Activated naive CD4-positive, alpha-beta T cell treated with anti-CD3 and anti-CD28 coated beads for 36 hours (primary cell): ENCODE measurements at places on chromosomes 6 and 20. TPM values are rescaled to one million over a fixed set of nuclear protein-coding genes. Genes with fewer than 3 reads are reported as not detected.

The GNAS-AS1 gene
- 1.6 TPM for total RNA-seq

The PSORS1C2 gene
- not detected for total RNA-seq

The SLC17A9 gene
- 17.4 TPM for total RNA-seq

The NKAPL gene
- not detected for total RNA-seq

The PKHD1 gene
- not detected for total RNA-seq

The ADGB gene
- not detected for total RNA-seq

The HSPA12B gene
- total RNA-seq = not detected

The CST4 gene
- not detected for total RNA-seq

The ID1 gene
- 2.4 TPM for total RNA-seq

The WDR27 gene
- 37.9 TPM for total RNA-seq

The ZSCAN23 gene
- total RNA-seq = 2.0 TPM

The RAD21L1 gene
- not detected for total RNA-seq

The ELOVL2 gene
- total RNA-seq = not detected

The IRAK1BP1 gene
- total RNA-seq = 2.2 TPM

The POLR3F gene
- 7.0 TPM for total RNA-seq

- DNase-seq = no peak
Measured at GRCh38 chr6:139528471-139528870, 154.0 kb upstream of the CITED2 start.

DNA sequence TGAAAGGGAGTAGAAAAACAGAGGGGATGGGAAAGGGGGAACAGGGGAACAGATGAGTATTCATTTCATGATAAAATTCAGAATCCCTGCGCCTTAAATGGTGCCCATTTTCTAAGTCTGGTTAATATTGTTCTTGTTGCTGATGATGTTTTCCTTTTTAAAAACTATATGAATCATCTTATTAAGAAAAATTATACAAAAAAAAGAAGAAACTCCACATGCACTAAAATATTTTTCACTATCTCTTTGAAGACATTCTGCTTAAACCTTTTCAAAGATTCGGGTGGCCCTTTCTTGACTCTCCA, 1.1 kb upstream of the TFAP2B start:
- DNase-seq = no peak

GRCh38 chr6:36563237-36563927, 16.1 kb upstream of the STK38 start:
- no peak for DNase-seq

DNA sequence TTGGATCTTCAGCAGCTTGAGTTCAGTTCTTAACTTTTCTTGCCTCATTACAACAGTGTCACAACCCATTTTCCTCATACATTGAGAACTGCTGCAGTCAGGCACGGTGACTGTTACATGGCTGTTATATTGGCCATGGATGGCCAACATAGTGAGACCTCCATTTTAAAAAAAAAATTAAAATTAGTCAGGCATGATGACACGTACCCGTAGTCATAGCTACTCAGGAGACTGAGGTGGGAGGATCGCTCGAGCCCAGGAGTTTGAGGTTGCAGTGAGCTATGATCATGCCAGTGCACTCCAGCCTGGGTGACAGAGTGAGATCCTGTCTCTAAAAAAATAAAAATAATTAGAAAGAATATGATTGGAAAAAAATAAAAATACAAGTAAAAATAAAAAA, 9.9 kb upstream of the MMP24 start:
- DNase-seq = no peak

- no peak for DNase-seq
Measured at GRCh38 chr20:8540466-8540865, 408.4 kb downstream of the PLCB1 start.

DNA sequence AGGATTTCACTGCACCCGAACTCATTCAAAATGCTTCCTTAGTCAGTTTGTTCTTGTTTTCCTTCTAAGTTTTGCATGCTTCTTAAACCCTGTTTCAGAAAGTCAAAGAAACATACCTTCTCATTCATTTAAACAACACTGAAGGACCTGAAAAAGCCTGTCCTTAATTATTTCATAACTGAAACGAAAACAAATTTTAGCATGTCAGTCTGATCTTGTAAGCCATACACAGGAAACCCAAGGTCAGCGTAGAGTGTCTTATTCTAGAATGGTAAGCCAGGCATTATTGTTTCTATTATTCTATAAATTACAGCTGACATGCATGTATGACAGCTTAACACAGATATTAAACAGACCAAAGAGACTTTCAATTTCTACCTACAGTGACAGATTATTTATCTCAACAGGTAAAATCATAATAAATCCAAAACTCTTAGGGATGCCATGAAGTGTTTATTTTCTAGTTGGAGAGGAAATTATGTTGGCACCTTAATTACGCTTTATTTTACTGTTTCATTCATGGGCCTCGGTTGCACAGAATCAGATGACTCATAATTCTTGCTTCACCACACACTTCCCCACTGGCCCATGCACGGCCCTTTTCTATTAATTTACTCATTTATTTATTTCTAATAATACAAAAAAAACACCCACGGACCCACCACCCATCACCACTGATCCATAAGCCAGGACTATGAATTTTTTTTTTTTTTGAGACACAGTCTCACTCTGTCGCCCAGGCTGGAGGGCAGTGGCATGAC, 39.3 kb upstream of the DUSP22 start:
- DNase-seq = no peak

- DNase-seq = no peak
Measured at GRCh38 chr6:23329086-23329485, 759.7 kb downstream of the HDGFL1 start.

- DNase-seq = no peak
Measured at GRCh38 chr6:2097464-2097863, 147.9 kb downstream of the GMDS start.

GRCh38 chr6:162443101-162443500, 284.5 kb downstream of the PRKN start:
- DNase-seq = no peak

DNA sequence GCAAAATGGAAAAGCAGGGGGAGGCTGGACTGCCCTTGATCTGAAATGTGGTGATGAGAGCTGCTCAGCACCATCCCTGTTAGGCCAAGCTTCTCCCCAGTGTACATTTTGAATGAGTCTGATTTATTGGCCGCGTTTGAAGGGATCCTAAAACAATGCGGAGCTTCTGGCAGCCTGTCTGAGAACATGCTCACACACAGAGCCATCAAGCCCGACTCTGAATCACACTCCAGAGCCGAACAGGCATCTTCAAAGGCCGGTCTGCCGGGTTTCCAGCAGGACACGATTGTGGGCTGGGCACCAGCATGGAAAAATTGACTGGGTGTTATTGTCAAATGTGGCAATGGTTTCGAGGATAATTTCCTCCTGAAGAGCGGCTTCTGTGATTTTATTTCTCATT, 235.9 kb downstream of the TFAP2C start:
- DNase-seq = no peak

- no peak for DNase-seq
Measured at GRCh38 chr20:9926476-9926875, 87.6 kb upstream of the PAK5 start.

GRCh38 chr6:45074439-45074838, 253.7 kb upstream of the RUNX2 start:
- no peak for DNase-seq

DNA sequence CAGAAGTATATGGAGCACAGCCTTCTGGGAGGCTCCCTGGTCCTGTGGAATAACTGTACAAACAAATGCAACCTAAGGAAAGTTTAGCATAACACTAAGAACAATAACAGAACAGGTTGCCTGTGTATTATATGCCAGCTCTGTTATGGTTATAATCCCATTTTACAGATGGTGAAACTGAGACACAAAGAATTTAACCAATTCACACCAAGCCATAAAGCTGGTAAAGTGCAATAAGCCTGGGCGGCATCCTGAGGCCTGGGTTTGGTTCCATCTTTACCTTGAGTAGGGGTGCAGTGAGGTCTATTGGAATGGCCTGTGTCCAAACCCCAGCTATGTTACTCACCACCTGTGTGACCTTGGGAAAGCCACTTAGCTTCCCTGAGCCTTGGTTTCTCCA, 14.7 kb upstream of the PACSIN1 start:
- no peak for DNase-seq

DNA sequence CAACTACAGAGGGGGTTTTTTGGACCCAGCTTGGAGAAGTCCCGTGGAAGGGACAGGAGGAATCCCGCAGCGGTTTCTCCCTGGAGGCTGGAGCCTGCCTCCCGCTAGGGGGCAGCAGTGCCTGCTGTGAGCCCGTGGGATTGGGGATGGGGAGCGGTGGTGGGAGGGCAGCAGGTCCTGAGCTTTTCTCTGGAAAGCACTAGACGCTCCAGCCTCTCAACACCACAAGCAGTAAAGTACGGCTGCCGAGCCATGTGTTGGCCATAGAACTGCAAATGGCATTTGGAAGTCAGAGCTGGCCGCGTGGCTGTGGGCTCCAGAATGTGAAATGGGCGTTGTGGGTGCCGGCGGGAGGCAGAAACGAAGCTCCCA, 47.8 kb downstream of the GMPR start:
- peak; percentile 28 for DNase-seq

DNA sequence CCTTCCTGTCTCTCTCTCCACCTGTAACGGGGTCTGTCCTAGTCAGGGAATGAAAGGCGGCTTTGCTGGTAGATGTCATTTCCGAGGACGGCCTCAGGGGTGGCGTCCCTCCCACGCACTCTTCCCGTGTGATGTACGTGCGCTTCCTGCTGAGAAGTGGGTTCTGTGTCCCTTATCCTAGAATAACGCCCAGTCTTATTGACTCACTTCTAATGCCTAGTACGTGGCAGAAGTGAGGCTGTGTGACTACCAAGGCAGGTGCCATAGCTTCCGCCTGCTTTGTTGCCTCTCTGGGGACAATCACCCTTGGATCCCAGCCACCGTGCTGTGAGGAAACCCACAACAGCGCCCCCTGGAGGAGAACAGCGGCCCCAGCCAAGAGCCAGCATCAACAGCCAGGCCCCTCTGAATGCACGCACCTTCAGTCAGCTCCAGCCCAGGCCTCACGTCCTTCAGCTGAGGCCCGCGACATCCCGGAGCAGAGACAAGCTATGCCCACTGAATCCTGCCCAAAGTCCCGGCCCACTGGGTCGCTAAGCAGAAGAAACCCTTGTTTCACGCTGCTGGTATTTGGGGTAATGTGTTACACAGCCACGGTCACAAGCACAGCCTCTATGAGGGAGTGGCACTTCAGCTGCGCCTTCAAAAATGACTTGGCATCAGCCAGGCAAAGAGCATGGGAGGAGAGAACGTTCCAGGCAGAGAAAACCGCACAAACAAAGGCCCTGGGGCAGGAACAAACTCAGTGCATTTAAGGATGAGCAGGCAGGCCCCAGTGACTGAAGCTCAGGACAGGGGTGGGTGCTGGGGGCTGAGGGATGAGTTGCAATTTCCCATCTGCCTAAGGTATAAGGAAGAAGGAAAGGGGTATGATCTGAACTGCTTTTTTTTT, 224.2 kb downstream of the NFATC2 start:
- DNase-seq = peak; percentile 68

- DNase-seq = no peak
Measured at GRCh38 chr6:82525775-82526495, 162.3 kb downstream of the TPBG start.

DNA sequence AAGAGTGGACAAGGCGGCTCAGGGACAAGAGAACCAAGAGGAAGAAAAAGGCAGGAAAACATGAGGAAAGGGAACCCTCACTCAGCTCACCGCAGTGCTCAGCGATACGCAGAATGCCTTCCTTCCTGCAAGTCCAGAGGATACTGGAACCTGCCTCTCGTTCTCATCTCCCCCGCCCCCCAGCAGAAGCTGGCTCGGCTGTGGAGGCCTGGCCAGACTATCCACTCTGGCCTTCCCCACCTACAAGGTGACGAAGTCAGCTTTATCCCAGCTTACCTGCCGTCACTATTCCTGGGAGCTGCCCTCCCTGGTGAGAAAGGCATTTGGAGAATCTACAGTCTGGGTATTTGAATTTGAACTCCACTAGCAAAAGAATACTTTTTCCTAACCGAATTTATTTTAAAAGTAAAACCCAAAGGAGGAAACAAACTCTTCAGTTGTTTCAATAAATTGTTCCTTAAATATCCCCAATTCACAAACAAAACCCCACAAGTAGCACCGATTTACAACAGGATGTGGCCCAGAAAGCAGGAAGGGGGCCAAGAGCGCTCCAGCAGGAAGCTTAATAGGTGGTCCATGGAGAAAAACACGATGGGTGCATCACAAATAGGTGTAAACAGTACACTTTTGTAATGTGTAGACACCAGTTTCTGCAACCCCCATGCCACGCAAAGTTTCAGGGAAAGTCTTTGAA, 2.1 kb upstream of the DIDO1 start:
- no peak for DNase-seq

- DNase-seq = no peak
Measured at GRCh38 chr6:52617087-52617486, 40.2 kb upstream of the TRAM2 start.

DNA sequence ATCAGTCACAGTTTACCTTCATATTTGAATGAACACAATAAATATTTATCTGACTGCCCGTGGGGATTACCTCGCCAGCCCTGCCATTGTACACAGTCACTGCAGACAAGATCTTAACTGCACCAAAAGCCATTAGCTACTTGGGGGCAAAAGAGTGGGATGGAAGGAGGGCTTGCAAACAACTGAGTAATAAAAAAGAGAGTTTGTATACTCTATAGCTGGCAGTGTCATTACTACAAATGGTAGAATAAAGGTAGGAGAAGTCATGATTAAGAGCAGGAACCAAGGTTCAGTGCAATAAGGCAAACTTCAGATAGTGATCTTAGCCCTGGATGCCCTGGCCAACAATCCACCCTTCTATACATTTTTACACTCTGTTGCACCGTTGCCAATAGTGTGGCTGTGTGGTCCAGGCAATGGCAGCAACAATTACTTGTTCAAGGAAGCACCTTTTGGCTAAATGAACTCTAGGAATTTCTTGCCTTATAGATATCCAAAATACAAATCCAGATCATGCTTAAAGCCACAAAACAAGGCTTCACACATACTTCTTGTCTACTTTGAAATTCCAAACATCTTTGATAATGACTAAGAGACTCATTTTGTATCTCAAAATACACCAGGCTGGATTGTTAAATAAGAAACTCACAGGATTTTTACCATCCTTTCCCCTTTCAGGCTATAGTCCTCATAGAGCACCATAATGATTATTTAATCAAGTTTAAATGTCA, 955.4 kb upstream of the ADGRB3 start:
- DNase-seq = no peak

- no peak for DNase-seq
Measured at GRCh38 chr6:36139431-36139830, 9.1 kb downstream of the MAPK13 start.

- no peak for DNase-seq
Measured at GRCh38 chr20:45427236-45428149, 11.6 kb downstream of the PIGT start.

- DNase-seq = no peak
Measured at GRCh38 chr6:169451065-169451838, 197.6 kb upstream of the THBS2 start.

- no peak for DNase-seq
Measured at GRCh38 chr20:51906679-51907078, 104.4 kb upstream of the SALL4 start.

- DNase-seq = peak; percentile 48
Measured at GRCh38 chr6:28742668-28743270, 181.0 kb downstream of the TRIM27 start.

DNA sequence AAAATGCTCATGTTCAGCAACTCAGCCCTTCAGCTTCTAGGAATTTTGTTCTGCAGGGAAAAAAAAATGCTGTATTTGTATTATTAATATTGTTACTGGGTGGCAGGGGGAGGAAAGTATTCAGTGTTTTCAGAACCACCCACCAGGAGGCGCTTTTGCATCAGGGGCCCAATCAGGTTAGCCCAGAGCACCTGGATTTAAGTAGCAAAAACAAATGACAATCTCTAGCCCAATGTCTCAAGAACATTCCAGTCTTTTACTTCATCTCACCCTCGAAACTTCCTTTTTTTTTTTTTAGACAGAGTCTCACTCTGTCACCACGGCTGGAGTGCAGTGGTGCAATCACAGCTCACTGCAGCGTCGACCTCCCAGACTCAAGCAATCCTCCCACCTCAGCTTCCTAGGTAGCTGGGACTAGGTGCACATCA, 635 bp upstream of the C20orf203 start:
- peak; percentile 89 for DNase-seq
